ENCODE measurements at places on chromosomes 12 and 14.

DNA sequence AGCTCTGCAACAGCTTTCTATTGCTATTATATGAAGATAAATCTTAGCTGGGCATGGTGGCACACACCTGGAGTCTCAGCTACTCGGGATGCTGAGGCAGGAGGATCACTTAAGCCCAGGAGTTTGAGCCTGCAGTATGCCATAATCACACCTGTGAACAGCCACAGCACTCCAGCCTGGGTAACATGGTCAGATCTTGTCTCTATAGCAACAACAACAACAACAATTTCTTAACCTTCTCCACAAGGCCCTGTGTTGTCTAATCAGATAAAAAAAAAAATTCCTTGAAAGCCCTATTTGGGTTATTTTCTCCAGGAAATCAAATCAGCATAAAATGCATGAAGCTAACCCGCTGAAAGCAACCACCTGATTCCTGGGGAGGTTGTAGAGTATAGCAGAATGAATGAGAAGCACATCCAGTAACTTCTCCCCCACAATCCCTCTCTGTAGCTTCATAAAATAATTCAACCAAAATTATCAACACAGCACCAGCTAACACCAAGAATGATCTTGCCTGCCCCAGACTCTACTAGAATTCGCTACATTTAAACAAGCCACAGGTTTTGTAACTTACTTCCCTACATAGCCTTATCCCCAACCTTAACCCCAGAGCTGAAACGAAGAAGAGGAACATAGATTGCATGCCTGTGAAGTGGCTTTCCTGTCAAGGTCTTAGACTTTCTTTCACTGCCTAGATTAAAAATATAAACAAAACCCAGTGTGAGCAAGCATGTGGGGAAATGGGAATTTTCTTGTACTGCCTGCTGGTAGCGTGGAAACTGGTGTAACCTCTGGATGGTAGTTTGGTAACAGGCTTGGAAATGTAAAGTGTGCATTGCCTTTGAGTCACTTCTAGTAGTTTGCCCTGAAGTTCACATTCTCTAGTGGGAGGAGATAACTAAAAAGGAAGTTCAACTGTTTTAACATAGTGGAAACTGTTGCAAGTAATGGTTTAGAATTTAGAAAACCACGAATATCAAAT is 6.0 kb upstream of the STK38L start:
- DNase-seq = no peak

GRCh38 chr14:100361626-100362025 is 38.5 kb downstream of the SLC25A47 start:
- DNase-seq = no peak

DNA sequence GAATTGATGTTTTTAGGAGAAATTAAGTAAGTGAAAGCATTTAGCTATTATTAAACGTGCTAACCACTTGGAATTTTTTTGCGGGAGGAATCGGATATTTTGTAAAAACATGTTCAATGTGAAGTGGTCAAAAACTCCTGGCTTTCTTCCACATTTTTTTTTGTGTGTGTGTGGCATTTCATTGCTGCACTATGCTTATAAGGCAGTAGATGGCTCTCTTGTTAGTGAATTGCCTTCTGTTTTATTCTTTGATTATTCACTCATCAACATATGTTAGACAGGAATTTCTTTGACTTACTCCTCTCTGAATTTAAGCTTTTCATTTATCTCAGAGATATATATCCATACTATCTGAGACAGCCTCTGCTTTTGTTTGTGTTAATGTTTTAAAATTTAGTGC is 71.3 kb downstream of the DERA start:
- DNase-seq = no peak

- DNase-seq = no peak
These were observed 89.2 kb upstream of the TMEM263 start for GRCh38 chr12:106866426-106867080.

DNA sequence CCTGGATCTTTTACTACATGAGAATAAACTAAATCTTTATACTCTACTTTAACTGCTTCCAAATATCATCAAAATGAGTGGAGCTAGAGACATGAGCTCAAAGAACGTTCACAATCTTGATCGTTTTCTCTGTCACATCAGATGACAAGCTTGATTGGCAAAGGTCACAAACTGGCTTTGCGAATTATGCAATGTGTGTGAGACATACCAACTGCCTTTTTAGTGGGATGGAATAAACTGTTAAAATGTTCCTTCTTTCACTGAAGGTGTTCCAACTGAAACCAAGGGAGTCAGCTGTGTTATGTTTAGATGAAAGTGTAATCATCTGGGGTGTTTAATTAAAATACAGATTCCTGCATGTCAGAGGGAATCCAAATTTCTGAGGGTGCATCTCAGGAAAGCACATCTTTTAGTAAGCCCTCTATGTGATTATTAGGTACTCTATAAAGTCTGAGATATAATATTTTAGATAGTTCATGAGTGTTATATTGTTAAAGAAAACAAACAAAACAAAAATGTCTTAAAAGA is 21.9 kb downstream of the KITLG start:
- no peak for DNase-seq

DNA sequence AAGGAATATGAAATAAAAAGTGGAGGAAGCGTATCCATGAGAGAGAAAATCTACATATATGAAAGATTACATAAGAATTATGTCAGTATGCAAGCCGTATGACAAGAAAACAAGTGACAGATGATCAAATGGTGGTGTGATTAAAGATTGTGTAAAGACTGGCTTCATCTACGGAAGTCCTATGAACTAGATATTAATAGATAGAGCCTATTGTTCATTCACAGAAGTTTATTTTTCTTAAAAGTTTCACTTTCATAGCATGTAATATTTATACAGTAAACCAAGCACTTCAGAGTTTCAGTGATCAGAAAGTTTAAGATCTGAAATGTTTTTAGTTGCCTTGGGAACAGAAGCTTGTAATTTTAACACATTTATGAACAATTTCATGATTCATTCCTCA is 84.5 kb downstream of the VRK1 start:
- no peak for DNase-seq

DNA sequence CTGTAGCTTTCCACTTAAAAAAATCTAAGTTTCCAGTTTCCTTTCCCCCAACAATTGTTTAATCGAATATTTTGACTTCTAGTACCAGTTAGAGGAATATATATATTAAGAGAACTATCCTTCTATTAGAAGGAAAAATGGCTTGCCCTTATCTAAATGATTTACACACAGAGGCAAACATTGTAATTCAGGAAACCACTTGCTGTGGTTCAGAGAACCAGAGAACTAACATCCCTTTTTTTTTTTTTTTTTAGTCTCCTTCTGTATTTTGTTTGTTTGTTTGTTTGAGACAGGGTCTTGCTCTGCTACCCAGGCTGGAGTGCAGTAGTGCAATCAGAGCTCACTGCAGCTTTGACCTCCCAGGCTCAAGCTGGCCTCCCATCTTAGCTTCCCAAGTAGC is 746.6 kb downstream of the VRK1 start:
- no peak for DNase-seq

- DNase-seq = no peak
These were observed 19.1 kb downstream of the BBS10 start for GRCh38 chr12:76329159-76329558.

DNA sequence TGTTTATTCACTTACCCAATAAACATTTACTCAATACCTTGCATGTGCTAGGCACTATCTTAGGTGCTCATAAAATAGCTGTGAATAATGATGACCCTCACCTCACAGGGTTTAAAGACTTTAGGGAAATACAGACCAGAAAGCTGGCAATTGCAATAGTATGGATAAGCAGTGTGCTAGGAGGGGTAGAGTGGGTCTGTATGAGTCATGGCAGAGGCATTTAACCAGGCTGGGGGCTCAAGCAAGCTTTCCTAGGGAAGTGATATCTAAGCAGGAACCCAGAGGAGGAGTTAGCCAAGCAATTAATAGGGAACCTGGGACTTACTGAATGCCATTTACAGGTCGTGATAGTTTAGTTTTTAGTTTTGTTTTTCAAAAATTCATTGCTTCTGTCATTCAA is 123.9 kb upstream of the CCDC198 start:
- DNase-seq = no peak

GRCh38 chr12:82688035-82688501 is 1.4 kb downstream of the TMTC2 start:
- DNase-seq = no peak

DNA sequence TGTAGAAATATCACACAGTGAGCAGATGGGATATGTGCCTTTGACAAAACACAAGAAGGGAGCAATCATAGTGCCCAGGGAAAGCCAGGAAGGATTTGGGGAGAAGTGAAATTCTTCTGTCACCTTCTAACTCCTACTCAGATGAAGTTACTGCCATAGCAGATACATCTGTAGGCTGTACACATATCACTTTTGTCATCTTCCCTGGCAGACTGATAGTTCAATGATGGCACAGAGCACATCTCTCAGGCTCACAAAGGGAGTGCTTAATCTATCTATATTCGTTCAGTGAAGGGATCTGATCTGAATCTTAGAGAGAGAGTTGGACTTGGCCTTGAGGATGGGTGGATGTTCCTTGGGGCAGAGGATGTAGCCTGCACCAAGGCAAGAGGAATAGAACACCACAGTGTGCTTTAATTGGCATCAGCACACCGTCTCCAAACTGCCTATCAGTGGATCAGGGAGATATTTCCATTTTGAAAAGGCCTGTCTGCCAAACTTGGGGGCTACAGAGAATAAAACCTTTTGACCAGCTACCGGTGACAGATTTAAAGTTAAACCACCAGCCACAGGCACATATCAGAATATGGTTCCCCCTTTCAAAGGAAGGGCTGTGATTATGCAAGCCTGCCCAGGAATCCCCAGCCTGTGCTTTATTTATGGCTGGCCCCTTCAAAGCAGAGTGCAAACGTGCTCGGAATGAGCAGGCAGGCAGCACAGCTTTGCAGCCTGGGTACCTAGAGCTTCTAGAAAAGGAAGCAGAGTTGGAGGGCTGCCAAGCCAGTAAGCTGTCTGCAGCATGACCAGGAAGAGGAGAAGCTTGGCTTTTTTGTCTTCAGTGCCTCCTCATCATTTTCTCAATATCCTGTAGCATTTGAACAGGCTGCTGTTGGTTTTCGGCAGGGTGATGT is 165.5 kb upstream of the DYRK2 start:
- DNase-seq = no peak

- no peak for DNase-seq
These were observed 32.9 kb downstream of the TXNRD1 start for GRCh38 chr12:104248444-104248843.

DNA sequence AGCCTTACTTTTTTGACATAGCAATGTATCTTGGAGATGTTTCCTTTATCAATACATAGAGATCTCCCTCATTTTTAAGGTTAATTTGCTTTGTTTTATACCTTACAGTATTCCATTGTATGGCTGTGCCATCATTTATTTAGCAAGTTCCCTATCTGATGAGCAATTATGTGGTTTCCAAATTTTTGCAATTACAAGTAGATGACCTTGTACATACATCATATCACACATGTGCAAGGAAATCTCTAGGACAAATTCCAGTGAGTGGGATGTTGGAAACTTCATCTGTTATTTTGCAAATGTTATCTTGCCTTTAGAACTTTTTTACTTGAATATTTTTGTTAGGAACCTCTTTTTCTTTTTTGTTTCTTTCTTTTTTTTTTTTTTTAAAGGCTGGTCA is 49.7 kb downstream of the DRAM1 start:
- no peak for DNase-seq

GRCh38 chr14:67522270-67522669 is 10.8 kb upstream of the PLEKHH1 start:
- DNase-seq = no peak

GRCh38 chr14:52348776-52349175 is 34.7 kb downstream of the PTGER2 start:
- no peak for DNase-seq

- DNase-seq = no peak
These were observed 497.1 kb downstream of the RPS29 start for GRCh38 chr14:49089107-49089506.

DNA sequence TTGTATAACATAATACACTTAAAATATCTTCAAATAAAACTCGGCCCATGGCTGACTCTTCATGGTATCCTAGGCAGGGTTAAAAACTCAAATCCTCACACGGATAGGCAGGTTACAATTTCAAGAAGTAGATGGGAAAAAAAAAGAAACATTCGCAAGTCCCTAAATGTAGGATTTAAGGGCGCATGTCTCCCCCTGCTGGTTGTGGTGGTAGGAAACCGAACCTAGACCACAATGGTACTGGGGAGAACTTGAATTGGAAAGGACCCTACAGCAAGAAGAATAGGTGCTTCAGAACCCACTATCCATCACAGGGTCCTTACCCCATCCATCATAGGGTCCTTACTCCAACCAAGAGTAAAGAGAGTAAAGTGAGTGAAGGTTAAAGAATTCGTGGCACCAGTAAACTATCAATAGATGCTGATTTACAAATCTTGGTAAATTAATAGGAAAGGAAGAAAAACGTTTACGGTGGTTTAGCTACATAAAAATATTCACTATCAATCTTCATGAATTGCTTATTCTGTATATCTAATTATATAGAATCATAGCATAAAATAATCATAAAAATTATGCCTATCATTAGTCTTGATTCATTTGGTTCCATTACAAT is 3.3 kb upstream of the CIPC start:
- DNase-seq = no peak

GRCh38 chr14:97602438-97603117 is 805.4 kb downstream of the VRK1 start:
- no peak for DNase-seq

- no peak for DNase-seq
These were observed 446.7 kb downstream of the GLT1D1 start for GRCh38 chr12:129300011-129300410.

- no peak for DNase-seq
These were observed 12.3 kb downstream of the CAPS2 start for GRCh38 chr12:75317784-75318183.

DNA sequence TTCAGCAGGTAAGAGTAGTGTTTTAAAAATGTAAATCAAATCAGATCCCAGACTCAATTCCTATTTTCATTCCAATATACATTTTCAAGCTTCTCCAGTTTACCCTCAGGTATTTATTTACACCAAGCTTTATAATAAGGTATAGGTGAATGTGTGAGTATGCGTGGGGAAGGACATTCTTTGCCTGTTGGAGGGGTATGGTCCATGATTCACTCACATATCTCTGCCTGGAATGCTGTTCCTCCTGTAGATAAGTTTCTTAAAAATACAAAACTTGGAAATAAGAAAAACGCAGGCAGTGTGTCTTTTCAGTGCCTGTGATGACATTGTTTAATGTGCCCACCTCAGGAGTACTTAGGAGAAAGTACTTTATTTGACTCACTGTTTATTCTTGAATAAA is 118.6 kb downstream of the CCDC91 start:
- no peak for DNase-seq
